ENCODE measurements at places on chromosomes 11 and 22.

- no peak for DNase-seq
These were observed 2.4 kb downstream of the FUT4 start for GRCh38 chr11:94546162-94546470.

DNA sequence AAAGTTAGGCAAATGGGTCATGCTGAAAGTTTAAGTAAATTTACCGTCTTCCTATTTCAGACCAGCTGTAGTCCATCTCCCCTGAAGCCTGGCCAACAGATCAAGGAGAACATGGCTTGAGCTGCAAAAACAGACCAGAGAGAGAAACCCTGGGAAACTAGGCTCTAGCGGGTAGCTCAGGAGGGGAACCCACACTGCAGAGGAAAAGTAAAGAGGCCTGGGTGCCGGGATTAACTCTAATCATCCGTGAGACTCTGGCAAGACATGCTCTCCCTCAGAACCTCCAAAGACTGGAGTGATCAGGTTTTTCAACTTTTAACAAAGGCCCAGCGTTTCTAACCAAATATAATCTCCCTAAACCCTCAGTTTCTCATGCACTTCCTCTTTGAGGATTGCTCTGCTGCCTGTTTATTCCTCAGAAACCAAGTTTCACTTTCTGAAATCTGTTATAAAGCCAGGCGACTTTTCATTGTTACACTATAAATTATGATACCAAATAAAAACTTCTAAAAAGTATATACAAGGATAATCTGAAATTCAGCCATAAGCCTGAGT is 67.5 kb downstream of the GAB2 start:
- no peak for DNase-seq

- DNase-seq = no peak
These were observed 73.7 kb downstream of the FLI1 start for GRCh38 chr11:128767591-128768001.

GRCh38 chr11:4511282-4512245 is 29.1 kb downstream of the OR52K1 start:
- no peak for DNase-seq

DNA sequence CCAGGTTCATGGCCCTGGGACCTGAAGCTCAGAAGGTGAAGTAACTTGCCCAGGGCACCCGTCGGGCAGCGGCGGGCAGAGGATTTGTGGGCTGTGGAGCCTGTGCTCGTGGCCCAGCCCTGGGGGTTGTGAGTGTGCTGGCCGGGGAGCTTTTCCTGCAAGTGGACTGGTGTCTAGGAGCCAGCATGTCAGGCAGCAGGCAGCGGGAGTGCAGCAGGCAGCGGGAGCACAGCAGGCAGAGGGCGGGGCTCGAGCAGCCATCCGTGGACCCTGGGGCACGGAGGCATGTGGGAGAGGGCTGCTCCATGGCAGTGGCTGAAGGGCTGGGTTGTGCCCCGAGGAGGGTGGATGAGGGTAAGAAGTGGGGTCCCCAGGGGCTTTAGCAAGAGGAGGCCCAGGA is 72.7 kb upstream of the PPP6R3 start:
- DNase-seq = no peak

GRCh38 chr11:111629499-111629898 is 27.2 kb downstream of the SIK2 start:
- no peak for DNase-seq

DNA sequence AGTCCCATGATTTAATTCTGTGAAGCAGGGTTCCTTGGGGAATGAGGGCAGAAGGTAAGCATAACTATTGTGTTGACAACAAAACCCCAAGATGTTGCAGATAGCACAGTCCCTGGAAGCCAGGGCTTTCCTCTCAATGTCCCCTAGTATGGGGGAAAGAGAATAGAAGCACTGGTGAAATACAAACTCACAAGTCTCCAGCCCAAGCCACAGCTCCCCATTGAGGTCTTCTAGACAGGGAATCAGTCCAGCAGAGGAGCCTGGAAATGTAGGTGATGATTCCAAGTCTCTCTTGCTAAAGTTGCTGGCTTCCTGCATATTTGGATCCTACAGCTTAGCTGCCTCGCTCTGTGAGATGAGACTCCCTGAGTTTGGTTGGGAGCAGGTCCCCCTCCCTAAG is 31.7 kb upstream of the DRD2 start:
- no peak for DNase-seq

- no peak for DNase-seq
These were observed 82.9 kb upstream of the THY1 start for GRCh38 chr11:119505861-119506260.

- no peak for DNase-seq
These were observed 155.7 kb downstream of the CEP164 start for GRCh38 chr11:117483372-117483771.

- no peak for DNase-seq
These were observed 82.9 kb downstream of the KCNJ1 start for GRCh38 chr11:128784059-128784804.

GRCh38 chr11:68682531-68682961 is 1.8 kb upstream of the GAL start:
- no peak for DNase-seq

- DNase-seq = no peak
These were observed 19.7 kb downstream of the ZNRF3 start for GRCh38 chr22:28903080-28903479.
